ENCODE measurements at places on chromosomes 6 and 20.

DNA sequence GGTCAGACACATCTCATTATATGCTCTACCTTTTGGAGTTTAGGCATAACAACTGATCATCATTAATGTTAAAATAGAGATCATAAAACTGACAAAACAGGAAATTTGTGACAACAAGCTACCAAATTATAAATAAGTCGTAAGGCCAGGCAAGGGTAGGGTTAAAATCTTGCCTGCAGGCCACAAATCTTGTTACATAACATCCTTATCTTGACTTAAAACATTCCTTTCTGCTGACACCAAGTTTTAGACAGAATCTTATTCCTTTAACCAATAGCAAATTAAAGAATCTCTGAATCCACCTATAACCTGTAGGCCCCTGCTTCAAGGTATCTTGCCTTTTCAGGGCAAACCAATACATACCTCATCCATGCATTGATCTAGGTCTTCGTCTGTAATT is 32.5 kb upstream of the NKAIN2 start:
- no peak for DNase-seq

- DNase-seq = no peak
These were observed 24.1 kb downstream of the NPEPL1 start for GRCh38 chr20:58716476-58717277.

- no peak for DNase-seq
These were observed 38.9 kb downstream of the FYN start for GRCh38 chr6:111834356-111834755.

DNA sequence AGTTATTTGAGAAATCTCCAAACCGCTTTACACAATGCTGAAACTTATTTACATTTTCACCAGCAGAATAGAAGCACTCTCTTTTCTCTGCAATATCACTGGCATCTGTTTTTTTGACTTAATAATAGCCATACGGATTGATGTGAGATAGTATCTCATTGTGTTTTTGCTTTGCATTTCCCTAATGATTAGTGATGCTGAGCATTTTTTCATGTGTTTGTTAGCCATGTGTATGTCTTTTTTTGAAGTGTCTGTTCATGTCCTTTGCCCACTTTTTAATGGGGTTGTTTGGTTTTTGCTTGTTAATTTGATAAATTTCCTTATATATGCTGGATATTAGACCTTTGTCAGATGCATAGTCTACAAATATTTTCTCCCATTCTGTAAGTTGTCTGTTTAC is 73.6 kb downstream of the FBXO5 start:
- DNase-seq = no peak

DNA sequence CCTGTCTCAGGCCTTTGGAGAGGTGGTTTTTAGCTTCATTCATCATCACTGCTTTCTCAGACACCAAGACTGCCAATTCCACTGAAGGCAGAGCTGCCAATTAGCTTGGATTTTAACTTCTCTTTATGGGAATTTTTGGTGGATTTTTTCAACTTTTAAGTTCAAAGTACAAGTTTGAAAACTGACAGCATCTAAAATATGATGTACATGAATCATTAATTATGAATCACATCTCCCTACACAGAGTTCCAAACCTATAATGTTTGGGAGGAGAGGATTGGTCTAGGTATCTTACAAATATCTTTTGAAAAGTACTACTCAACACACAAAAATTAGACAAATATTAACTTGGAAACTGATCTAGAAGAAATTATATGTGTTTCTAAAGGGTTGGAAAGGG is 25.5 kb downstream of the CNKSR3 start:
- DNase-seq = no peak

DNA sequence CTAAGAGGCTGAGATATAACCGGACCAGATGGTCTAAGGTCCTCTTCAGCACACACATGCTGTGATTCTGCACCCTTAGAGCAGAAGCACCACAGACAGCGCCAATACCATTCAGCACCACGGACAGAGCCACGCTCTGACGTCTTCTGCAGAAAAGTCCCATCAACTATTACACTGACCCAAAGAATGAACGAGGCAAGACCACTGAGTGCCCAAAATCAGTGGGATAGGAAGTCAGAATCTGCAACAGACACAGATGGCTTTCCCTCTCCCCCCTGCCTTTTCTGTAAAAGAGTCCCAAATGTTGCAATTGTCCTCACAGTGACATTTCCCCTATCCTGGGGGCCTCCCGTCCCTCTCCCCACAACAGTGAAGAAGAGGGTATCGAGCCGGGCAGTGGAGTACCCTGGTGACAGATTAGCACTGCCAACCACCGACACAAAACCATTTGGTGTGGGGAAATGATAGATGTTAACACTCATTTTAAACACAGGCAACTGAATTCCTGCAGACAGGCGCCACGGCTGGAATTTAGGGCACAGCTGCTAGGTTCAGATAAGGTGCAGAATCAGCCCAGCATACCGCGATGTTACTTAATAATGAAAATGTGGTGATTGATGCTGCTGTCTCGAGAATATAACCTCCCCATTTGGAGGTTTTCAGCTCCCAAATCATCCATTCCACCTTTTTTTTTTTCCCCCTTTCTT is 66.6 kb upstream of the CTNNBL1 start:
- no peak for DNase-seq

DNA sequence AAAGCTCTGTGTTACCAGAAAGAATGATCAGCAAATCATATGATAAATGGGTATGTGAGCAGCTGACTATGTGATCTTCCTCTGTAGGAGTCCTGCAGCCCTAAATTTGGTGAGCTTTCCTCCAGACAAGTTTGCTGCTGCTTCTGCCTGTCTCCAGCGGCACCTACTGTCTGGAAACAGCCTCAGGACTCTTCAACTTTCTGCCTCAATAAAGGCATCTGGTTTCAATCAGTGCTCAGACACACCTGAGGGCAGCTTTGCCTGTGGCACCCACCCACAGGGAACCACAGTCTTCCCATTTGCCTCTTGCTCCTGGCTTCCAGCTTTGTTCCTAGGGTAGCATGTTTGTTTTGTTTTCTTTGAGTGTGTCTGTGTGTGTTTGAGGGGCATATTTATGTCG is 727.9 kb upstream of the MAN1A1 start:
- no peak for DNase-seq

DNA sequence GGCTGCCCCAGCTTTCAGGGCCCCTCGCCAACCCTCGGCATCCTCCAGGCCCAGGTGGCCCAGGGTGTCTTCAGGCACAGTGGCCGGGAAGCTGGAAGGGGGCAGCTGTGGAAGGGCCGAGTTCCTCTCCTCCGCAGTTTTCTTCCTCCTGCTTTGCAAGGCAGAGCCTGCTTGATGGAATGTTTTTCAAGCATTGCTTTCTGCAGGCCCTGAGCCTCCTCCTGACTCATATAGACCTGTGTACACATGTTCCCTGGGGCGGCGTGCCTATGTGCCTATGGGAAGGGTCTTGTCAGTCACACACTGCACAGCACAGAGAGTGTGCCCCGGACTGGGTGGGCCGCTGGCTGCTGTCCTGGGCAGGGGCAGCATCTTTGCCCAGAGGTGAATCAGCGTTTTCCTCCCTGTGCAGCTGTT is 107.5 kb downstream of the ERMARD start:
- DNase-seq = no peak

GRCh38 chr20:58313396-58313795 is 3.9 kb downstream of the RAB22A start:
- no peak for DNase-seq

- no peak for DNase-seq
These were observed 898 bp downstream of the LAMA4 start for GRCh38 chr6:112253498-112253840.

GRCh38 chr6:104218116-104218515 is 641.6 kb downstream of the HACE1 start:
- no peak for DNase-seq

GRCh38 chr6:26354162-26354561 is 10.8 kb upstream of the BTN3A2 start:
- DNase-seq = no peak

DNA sequence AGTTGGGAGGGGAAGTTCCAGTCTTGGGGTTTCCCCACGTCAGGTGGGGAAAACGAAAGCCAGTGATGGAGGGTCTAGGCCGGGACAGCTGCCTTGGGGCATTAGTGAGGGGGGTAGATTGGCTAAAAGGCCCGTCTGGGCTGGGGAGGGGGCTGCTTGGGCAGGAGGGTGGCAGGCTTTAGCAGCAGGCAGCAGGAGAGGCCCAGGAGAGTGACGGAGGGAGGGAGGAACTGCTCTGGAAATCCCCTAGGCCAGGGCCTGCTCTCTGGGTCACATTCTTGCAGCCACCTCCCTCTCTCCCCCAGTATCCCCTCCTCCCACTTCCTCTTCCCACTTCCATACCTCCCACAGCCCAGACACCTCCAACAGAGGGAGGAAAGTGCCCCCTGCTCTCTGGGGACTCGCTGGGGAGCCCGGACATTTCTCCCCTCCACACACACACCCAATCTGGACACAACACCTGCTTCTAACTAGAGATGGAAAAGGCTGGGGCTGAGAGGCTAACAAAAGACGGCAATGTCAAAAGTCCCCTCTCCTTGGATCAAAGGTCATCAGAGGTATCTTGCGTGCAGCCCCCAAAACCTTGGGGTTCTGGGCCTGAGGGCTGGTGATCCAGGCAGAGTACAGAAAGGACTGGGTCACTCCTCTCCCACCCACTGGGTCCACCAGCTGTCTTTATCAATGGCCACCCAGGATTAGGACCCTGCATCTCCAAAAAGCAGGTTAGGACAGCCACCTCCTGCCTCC is 1.8 kb downstream of the NFKBIE start:
- no peak for DNase-seq

GRCh38 chr6:122747573-122747972 is 31.9 kb upstream of the FABP7 start:
- no peak for DNase-seq

DNA sequence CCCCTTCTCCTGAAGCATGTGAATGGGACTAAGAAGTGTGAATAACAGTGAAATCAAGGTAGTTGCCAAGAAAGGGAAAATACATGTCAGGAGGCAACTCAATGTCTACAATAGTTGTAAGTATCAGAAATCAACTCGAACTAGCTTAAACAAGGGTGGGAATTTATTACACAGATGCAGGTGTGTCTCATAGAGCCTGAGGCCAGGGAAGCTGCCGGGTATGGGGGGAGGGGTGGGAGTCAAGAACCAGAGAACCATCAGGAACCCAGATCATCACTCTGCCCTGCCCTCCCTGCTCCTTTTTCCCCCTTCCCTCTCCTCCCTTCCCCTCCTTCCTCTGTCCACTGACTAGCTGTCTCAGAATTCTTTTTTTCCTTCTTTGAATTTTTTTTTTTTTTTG is 34.9 kb upstream of the BMP6 start:
- DNase-seq = no peak

- no peak for DNase-seq
These were observed 686 bp downstream of the COL12A1 start for GRCh38 chr6:75204959-75205775.

GRCh38 chr6:160254467-160255312 is 3.9 kb downstream of the SLC22A2 start:
- DNase-seq = no peak

GRCh38 chr6:34865107-34865506 is 22.7 kb downstream of the TAF11 start:
- DNase-seq = no peak

DNA sequence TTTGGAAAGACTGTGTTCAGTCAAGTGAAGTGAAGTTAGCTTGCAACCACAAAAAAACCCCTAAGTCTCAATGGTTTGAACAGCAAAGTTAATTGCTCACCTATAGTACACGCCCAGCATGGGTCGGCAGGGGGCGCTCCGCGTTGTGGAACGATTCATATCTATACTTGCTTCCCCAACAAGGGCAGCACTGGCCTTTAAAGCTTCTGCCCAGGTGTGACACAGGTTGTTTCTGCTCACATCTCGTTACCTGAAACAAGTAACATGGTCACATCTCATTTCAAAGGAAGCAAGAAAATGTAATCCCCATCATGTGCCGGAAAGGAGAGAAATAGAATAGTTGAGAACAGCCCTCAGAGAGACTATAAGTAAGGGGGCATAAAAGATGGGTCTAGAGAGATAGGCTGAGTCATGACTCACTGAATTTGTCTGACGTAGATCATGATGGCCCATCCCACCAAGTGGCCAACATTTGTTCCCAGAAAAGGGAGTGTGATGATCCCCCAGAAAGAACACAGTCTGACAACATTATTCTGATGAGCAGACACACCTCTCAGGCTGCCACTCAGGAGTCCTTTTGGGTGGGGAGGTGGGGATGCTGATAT is 29.0 kb downstream of the HNF4A start:
- peak; percentile 85 for DNase-seq

GRCh38 chr6:13927203-13927602 is 2.5 kb downstream of the RNF182 start:
- DNase-seq = no peak

GRCh38 chr6:169921853-169922824 is 170.7 kb downstream of the ERMARD start:
- no peak for DNase-seq

- no peak for DNase-seq
These were observed 48.9 kb upstream of the TBC1D7 start for GRCh38 chr6:13377054-13377758.

DNA sequence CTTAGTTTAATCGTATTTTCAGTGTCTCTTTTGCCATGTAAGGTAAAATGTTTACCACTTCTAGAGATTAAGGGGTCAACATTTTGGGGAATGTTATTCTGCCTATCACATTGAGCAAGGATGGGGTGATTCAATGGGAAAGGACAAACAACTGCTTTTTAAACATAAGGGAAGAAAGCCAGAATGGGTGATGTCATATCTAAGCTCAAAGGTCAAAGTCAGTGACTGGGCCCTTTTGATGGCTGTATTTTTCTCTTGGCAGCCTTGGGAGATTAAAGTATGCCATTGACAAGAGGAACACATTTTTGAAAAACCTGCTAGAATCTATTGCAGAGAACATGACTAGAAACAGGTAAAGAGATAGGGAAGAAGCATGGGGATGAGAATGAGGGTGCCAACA is 477.3 kb upstream of the IRAK1BP1 start:
- no peak for DNase-seq

DNA sequence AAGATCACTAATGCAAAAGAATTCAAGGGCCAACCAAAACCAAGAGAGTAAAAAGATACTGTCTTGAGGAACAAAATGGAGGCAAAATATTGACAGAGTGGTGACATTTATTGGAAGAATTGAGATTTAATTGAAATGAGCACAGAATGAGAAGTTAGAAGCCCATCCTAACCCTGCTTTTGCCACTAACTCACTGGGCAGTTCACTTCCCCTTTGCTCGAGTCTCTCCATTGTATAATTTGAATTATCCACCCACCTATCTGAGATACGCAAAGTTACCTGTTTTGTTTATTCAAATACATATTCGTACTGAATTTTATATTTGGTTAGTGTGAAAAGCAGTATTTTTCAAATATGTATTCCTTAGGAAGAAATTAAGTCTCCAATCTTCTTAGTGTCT is 204.5 kb upstream of the PRDM1 start:
- no peak for DNase-seq

Data from activated naive CD4-positive, alpha-beta T cell (primary cell).